ENCODE measurements at places on chromosomes 3 and 15.

DNA sequence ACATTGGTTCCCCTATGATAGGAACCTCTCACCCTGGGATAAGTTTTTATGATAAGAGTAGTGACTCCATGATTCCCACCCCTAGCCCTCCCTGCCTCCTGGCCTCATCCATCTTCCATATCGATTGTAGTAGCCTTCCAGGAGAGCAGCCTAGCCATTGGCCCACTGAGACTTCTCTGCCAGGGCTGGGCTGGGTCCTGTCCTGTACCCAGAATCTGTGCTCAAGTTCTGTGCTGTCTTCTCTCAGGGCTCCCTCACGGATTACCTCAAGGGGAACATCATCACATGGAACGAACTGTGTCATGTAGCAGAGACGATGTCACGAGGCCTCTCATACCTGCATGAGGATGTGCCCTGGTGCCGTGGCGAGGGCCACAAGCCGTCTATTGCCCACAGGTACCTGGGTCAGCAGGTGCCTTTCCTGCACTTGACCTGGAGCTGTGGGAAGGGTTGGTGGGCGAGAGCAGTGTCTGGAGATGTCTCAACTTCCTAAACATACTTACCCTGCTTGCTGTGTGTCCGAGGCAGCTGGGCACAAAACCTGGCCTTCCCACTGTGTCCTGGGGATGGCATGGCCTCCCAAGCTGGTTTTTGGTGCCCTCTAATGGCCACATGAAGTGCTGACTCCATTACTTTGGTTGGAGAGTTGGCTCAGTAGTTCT, 16.6 kb upstream of the EXOG start:
- peak; percentile 51 for DNase-seq

GRCh38 chr3:83096-83495, 113.5 kb upstream of the CHL1 start:
- DNase-seq: no peak

DNA sequence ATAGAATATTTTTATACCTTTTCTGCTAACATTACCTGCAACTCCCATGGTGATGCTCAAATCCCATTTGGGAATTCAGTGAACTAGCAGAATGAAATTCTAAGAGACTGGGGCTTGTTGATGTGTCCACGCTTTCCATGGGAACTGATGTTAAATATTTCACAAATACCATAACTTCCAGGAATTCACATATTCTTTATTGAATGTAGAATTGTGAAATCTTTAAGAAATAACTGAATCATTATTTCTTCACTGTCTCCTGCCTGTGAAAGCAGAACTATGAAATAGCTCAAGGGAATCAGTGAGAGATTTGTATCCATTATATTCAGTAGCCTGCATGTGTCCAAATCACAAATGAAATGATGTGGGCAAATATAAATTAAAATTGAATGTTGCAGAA, 130.8 kb downstream of the SERPINI1 start:
- no peak for DNase-seq

- no peak for DNase-seq
Measured at GRCh38 chr15:41860049-41860828, 21.6 kb downstream of the PLA2G4B start.

DNA sequence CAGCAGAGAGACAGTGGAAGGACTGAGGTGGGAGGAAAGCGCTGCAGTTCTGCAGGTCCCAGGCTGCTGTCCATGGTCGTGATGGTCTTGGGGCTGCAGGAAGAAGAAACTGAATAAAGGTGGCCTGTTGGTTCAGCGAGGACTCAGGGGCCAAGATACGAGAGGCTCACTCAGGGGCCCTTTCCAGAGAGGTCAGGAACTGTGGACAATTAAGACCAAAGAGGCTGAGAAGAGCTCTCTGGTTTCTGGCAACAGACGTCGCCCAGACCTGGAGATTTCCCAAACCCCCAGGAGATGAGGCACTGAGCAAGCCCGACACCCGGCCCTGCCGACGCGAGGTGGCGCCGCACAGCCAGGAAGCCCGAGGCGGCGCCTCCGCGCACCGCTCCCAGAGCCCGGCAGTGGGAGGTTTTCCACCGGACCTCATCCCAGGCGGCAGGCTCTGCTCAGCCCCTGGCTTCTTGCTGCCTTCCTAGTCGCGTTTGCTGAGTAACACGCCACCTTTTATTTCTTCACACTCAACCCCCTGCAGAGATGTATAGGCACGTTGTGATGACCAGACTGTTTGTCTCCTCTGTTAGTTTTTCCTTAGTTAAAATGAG, 56.4 kb upstream of the ARRDC4 start:
- peak; percentile 27 for DNase-seq

GRCh38 chr3:117105686-117106085, 396.1 kb downstream of the TUSC7 start:
- DNase-seq: no peak

GRCh38 chr3:188671971-188672370, 499.8 kb upstream of the TPRG1 start:
- DNase-seq: no peak

DNA sequence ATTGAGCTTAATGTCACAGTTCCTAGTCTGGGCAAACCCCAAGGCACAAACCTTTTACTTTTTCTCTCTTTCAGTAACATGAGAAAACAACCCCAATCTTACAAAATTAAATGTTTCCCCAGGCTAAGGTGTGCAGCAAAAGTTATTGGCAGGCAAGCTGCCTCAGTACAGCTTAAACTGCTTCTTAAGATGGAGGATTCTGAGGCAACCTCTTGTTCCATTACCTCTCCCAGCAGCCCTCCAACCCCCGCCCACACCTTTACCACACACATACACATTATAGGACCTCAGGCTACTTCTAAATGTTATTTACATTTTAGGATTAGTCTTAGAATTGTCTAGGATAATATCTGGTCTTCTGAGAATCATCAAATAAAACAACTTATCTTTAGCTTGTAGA, 22.3 kb upstream of the CBLB start:
- no peak for DNase-seq

DNA sequence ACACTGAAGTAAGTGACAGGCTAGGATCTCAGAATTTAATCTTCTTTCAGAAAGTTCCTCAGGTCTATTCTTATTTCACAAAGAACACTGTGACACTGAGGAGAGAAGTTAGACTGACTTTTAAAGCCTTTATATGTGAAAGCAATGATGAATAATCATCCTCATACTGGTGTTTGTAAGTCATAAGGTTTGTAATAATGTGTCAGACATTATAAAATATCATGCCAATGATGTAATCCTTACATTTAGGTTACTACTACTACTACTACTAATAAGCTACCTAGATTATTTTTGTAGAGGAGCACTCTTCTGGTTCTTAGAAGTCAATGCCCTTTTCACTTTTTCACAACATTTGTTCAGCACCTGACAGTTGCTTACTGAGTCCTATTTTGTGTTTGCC, 33.4 kb downstream of the FANCD2OS start:
- DNase-seq: no peak

DNA sequence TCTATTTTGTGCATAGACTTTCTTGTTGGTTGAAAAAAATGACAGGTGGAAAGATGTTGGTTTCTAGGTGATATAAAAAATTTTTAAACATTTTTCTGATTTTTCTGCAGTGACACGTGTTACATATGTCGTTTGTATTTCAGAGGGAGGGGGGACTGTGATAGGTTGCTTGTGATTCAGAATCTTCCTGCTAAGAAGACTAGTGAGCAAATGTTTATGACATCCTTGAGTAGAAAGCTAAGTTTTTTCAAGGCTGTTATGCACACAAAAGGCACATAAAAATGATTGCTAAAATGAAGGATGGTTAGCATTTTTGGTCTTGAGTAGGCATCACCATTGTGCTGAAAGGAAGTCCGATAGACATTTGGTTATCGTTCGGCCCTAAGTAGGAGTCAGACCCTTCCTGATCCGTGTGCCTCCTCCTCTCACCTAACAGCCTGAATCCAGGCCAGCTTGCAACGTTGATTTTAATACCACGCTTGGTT, 1.5 kb downstream of the ZNF639 start:
- peak; percentile 66 for DNase-seq

GRCh38 chr3:49793486-49794085, 6.1 kb downstream of the CDHR4 start:
- no peak for DNase-seq

GRCh38 chr3:68987322-68987721, 26.2 kb downstream of the EOGT start:
- no peak for DNase-seq

GRCh38 chr15:40755812-40756208, 756 bp upstream of the RMDN3 start:
- DNase-seq: peak; percentile 37

DNA sequence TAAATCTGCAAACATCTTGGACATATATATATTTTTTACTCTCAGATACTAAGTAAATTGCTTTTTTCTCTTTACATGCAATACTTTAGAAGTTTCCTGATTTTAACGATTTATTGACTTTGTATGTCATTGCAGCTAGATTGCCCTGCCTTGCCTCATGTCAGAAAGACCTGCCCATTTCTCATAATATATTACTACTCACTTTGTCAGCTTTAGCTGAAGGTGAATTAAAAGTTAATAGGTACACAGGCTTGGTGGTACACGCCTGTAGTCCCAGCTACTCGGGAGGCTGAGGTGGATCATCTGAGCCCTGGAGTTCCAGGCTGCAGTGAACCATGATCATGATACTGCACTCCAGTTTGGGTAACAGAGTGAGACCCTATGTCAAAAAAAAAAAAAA, 52.8 kb downstream of the PLS1 start:
- no peak for DNase-seq

- DNase-seq: no peak
Measured at GRCh38 chr15:38377636-38378035, 76.3 kb upstream of the FAM98B start.

DNA sequence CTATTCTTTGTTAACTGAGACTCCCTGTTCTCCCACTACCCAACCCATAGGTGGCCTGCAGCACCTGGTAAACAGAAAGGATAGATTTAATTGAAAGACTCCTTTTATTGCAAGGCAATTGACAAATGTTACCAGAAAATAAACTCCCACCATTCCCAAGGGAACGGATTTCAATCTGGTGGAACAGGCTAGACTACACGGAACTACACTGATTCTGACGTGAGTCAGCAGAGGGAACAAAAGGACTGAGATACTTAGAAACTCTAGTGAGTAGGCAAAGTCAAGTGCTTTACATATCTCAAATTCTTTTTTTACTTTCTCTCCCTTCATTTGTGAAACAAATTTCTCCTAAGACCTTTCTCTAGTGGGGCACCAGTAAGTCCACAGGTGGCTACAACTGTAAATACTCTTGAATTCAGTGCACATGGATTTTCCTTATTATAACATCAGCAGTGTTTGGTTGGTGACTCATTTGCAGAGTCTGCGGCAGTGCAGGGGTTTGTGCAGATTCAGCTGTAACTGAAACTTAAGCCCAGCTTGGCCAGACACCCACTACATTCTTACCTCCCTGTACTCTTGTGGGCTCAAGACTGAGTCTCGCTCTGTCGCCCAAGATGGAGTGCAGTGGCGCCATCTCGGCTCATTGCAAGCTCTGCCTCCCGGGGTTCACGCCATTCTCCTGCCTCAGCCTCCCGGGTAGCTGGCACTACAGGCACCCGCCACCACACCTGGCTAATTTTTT, 34.3 kb upstream of the PLSCR2 start:
- no peak for DNase-seq
